ENCODE measurements at places on chromosomes 1 and 21. TPM values are rescaled to one million over a fixed set of nuclear protein-coding genes. Genes with fewer than 3 reads are reported as not detected.

The FCRLA gene
- 0.51 TPM for total RNA-seq

DNA sequence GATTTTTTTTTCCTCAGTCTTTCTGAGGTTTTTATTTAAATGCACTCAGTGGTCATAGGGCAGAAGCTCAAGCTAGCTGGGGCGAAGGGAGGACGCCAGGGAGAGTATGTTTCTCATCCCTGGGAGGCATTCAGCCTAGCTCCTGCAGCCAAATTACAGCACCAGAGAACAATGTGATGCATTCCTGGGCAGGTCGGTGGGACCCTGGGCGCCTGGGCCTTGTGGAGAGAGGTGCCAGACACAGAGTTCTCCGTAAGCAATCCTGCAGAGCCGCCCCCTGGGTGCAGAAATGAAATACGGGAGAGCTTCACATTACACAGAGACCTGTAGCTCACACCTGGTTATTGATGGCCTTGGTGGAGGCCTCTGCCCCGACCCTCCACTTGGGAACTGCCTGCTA is 15.5 kb downstream of the WNT2B start:
- DNase-seq, result no peak

DNA sequence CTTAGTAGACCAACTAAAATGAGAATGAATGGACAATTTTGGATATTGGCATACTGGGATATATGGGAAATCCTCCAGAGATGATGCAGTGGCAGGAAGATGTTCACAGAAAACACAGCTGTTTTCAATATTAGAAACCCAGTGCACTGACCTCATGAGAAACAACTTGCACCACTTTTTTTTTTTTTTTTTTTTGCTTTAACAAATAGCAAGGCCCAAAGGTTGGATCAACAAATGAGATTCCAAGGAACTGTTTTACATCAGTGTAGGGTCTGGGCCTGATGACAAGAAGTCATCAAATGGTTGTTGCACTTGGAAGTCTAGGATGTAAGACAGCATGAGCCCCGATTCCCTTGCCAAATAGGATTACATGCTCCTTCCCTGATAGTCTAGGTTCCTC is 110.7 kb downstream of the SLC25A24 start:
- no peak for DNase-seq

GRCh38 chr1:248111157-248111556 is 16.2 kb downstream of the OR2L13 start:
- DNase-seq, result no peak

GRCh38 chr1:236657398-236657797 is 28.9 kb upstream of the ACTN2 start:
- DNase-seq, result no peak

Measured in LHCN-M2 (cell line).